ENCODE measurements at places on chromosomes 11 and 22. TPM values are rescaled to one million over a fixed set of nuclear protein-coding genes. Genes with fewer than 3 reads are reported as not detected.

Gene PDE3B
- 9.4 TPM for total RNA-seq

Gene APOL3
- 0.60 TPM for total RNA-seq

DNA sequence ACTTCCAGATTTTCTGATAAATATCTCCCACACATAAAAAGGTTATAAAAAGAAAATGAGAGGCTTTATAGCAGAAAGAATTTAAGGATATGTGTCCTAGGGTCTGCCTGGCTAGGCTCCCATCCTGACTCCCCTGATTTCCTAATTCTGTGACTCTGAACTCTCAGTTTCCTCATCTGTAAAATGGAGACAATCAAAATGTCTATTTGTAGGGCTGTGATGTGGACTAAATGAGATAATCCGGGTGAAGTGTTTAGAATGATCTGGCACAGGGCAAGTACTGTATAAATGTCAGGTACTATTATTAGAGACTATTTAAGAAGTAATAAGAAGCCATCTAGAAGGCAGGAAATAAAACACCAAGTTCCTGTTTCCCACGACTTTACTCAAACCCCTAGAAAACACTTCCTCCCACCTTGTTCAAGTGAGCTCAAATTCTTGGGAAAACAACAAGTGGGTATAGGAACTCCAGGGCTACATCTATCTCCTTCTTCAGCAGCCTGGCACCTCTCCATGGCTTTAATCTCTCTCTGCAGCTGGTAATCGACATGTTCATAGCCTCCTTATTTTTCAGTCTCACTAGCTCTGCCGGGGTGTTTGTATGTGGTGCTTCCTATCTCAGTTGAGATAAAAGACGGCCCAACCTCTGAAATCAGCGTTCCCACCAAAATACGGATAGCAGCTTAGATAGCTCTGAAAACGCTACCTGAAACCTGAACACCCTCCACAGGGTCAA, 6.7 kb downstream of the ASCC2 start:
- no peak overlapping the region for H3K27ac ChIP-seq
- H3K36me3 ChIP-seq: peaks cover 8% of the 10 kb centered on the region

GRCh38 chr11:119371778-119372182, 9.7 kb downstream of the USP2 start:
- H3K27ac ChIP-seq: no peak overlapping the region
- DNase-seq: no peak
- H3K4me3 ChIP-seq: no peak overlapping the region
- H3K36me3 ChIP-seq: no peaks in the 10 kb centered on the region
- no peaks in the 10 kb centered on the region for H3K27me3 ChIP-seq

DNA sequence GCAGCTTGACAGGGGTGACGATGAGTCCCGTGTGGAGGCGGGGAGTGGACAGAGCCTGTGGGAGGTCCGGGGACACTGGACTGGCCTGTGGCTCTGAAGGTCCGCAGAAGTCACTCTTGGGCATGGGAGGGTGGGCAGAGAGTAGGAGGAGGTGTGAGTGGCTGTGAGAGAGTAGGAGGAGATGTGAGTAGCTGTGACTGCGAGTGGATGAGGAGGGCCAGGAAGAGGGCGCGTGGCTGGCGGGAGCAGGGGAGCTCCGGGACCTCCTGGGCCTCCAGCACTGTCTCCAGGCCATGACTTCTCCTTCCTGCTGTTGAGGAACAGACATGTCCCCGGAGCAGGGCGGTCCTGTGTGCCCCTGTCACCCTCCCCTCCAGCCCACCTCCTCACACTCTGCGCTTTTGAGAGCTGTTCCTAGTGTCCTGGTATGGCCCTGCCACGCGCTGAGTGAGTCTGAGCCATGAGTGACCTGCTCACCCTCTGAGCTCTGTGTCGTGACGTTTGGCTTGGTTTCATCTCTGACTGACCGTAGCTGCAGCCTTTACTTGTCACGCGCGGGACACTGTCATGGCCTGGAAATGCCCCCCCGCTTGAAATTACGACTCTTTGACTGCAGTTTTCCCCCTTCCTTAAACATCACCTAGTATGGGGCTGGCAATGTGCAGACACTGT, 391.5 kb downstream of the TBC1D22A start:
- no peaks in the 10 kb centered on the region for H3K36me3 ChIP-seq
- no peaks in the 10 kb centered on the region for H3K4me1 ChIP-seq
- no peak for DNase-seq
- H3K27ac ChIP-seq: no peak overlapping the region

Gene OR52I2
- total RNA-seq: not detected

- DNase-seq: peak; percentile 10
- 0 out of 2 replicates have a peak, but pooled peaks cover 3% of the 10 kb centered on the region for H3K4me1 ChIP-seq
- no peak overlapping the region for H3K4me3 ChIP-seq
- H3K36me3 ChIP-seq: no peaks in the 10 kb centered on the region
Observed at GRCh38 chr11:69918231-69918937, 99.2 kb upstream of the FGF3 start.

DNA sequence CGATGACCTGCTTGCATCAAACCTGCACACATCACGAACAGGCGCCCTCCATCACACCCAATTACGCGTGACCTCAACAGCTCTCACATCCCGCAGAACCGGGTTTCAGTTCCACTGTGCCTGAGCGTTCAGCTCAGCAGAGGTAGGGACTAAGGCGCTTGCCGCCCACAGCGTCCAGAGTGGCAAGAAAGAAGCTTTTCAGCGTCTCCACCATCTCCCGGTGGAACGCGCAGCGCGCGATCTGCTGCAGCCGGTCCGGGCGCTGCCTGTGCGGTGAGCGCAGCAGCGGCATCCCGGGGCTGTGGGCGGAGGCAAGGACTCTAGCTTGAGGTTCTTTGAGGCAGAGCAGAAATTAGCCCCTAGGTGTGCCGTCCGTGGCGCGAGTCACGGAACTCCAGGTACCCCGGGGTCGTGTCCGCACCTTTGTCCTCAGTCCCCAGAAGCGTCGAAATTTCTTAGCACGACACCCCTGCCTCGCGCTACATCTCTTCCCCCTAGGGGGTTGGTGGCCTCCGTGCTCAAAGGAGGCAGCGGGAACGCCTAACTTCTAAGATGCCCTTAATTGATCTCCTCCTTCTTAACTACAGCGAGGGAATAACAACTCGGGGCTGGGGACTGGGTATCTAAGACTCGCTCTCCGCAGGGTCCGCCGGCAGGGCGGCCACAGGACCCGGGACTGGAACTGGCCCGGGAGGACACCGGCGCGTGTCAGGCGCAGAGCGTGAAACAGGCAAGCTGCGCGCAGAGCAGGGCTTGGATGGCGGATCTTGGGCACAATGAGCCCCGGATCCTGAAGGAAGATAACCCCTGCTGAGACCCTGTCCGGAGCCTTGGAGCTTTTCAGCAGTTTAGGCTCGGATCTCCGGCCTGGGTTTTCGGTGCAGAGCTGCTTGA, 1.7 kb upstream of the CALCA start:
- H3K27ac ChIP-seq: no peak overlapping the region
- peak; percentile 53 for DNase-seq
- H3K4me1 ChIP-seq: peaks cover 61% of the 10 kb centered on the region
- peaks cover 97% of the 10 kb centered on the region for H3K27me3 ChIP-seq

Gene OR52N4
- total RNA-seq: 0.44 TPM

DNA sequence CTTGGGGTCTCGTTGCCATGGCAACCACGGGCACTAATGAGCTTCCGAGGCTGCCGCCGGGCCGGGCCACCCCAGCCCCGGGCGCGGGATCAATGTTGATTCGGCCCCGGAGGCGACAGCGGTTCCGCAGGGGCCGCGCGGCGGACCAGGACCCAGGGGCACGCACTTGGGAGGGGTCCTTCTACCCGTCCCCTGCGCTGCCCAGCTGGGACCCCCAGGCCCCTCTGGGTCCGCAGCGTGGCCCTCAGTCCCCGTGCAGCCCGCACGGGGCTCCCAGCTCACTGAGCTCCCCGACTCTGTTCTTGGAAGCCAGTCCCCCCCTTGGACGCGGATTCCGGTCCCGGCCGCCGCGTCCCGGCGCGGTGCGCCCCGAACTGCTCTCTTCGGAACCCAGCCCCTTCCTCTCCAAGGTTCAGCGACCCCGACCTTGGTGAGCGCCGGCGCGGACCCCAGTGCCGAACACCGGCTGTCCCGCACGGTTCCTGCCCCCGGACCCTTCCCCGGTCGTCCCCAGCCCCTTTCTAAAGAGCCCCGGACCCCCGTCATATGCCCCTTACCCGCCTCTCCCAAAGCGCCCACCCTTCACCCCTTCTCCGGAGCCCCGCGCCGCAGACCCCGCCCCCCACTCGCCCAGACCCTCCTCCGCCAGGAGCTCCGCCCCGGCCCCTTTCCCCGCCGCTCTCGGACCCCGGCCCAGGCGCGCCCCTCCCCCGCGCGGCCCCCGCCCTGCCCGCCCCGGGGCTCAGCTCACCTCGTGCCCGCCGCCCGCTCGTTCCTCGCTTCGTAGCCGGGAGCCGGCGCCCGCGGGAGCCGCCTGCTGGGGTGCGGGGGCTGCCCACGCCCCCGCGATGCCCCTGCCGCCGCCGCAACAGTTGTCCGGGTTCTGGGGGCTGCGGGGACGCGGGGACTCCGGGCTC, 18.3 kb upstream of the SHISAL1 start:
- DNase-seq: peak; percentile 68
- H3K27me3 ChIP-seq: peaks cover 31% of the 10 kb centered on the region
- H3K4me3 ChIP-seq: peak overlapping the region; percentile 65
- peaks cover 32% of the 10 kb centered on the region for H3K4me1 ChIP-seq
- H3K36me3 ChIP-seq: no peaks in the 10 kb centered on the region

GRCh38 chr11:117434481-117434880, 106.8 kb downstream of the CEP164 start:
- DNase-seq: no peak
- H3K4me3 ChIP-seq: no peak overlapping the region
- H3K27ac ChIP-seq: no peak overlapping the region
- no peaks in the 10 kb centered on the region for H3K36me3 ChIP-seq
- H3K27me3 ChIP-seq: no peaks in the 10 kb centered on the region

Gene SCGB2A2
- not detected for total RNA-seq

DNA sequence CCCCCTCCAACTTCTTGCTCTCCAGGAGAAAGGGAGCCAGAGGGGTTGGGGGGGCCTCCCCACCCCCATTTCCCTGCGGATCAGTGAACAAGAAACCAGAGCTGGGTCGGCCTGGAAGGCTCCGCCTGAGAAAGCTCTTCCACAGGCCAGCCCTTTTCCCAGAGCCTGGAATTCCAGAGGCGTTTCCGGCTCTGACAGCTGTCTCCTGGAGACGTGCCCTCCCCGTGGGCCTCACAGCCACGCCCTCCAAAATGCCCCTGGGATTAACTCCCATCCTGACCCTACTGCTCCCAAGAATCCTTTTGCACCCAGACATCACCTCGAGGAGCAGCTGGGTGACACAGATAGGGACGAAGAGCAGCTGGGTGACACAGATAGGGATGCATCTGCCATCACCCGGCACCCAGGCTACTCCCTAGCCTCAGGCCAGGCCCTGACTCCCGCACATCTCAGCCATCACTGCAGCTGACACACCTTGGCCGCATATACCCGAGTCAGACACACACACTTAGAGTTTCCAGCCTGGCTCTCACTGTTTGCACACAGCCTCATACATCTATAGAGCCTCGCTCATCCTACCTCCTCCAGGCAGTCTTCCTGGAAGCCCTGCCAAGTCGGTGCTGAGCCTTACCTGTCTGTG, 7.6 kb upstream of the CDC42EP1 start:
- no peaks in the 10 kb centered on the region for H3K36me3 ChIP-seq
- peak overlapping the region; percentile 19 for H3K27ac ChIP-seq
- H3K4me3 ChIP-seq: no peak overlapping the region
- peak; percentile 67 for DNase-seq
- peaks cover 30% of the 10 kb centered on the region for H3K27me3 ChIP-seq

Gene OR56A1
- 0.35 TPM for total RNA-seq

- H3K4me1 ChIP-seq: peaks cover 9% of the 10 kb centered on the region
- H3K4me3 ChIP-seq: no peak overlapping the region
- no peaks in the 10 kb centered on the region for H3K27me3 ChIP-seq
- no peaks in the 10 kb centered on the region for H3K36me3 ChIP-seq
- DNase-seq: peak; percentile 55
Observed at GRCh38 chr11:79052544-79052943, 388.3 kb downstream of the TENM4 start.

Gene CHADL
- total RNA-seq: 1.5 TPM

DNA sequence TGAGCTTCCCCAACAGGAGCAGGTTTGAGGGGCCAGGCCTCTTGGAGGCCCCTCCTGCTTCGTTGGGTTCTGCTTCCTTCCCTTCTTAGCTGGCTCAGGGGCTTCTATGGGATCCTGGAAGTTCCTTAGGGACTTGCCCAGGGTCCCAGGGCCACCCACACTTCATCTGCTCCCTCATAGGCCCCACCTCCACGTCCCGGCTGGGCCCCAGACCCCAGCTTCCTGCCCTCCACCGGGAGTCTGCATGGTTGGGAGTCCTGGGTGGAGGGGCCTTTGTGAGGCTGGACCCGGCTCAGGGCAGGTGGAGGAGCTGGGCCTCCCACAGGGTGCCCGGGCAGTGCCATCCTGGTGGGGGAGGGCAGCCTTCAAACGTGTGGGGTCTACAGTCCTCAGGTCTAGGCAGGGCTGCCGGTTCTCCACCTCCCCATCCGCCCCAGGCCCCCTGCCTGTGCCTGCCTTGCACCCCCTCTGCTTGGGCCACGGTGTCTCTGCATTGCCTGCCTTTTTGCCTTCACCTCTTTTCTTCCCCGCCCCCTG, 11.6 kb downstream of the OTUB1 start:
- peak overlapping the region; percentile 56 for H3K4me3 ChIP-seq
- H3K27ac ChIP-seq: peak overlapping the region; percentile 76
- peaks cover 9% of the 10 kb centered on the region for H3K4me1 ChIP-seq
- DNase-seq: no peak
- H3K36me3 ChIP-seq: peaks cover 25% of the 10 kb centered on the region

GRCh38 chr22:21451545-21452520, 15.4 kb upstream of the TMEM191C start:
- H3K4me3 ChIP-seq: no peak overlapping the region
- H3K27ac ChIP-seq: 0 out of 2 replicates have a peak overlapping the region, but pooled peaks have one; percentile 36
- 0 out of 2 replicates have a peak, but pooled peaks cover 3% of the 10 kb centered on the region for H3K36me3 ChIP-seq
- H3K4me1 ChIP-seq: peaks cover 32% of the 10 kb centered on the region
- no peaks in the 10 kb centered on the region for H3K27me3 ChIP-seq
- DNase-seq: no peak

Gene MYO7A
- total RNA-seq: 2.3 TPM

Gene RAC2
- total RNA-seq: 4.9 TPM

Gene ANGPTL5
- total RNA-seq: not detected

DNA sequence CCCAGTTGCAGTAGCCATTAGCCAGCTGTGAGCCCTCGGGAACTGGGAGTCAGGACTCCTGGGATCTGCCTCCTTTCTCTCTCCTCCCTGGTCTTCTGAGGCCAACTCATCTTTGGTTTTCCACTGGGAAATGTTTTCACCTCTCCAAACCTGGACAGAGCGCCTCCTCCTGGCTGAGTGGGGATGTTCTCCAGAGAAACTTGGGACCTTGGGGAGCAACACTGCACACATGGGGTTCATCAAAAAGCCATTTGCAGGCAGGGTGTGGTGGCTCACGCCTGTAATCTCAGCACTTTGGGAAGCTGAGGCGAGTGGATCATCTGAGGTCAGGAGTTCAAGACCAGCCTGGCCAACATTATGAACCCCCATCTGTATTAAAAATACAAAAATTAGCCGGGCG, 145.4 kb downstream of the NECTIN1 start:
- peaks cover 19% of the 10 kb centered on the region for H3K36me3 ChIP-seq
- H3K4me1 ChIP-seq: peaks cover 16% of the 10 kb centered on the region
- no peak overlapping the region for H3K27ac ChIP-seq
- peak; percentile 31 for DNase-seq
- H3K27me3 ChIP-seq: peaks cover 41% of the 10 kb centered on the region

Measured in WTC11 (cell line).